AG08395 (cell line): ENCODE measurements at places on chromosomes 12 and 14.

DNA sequence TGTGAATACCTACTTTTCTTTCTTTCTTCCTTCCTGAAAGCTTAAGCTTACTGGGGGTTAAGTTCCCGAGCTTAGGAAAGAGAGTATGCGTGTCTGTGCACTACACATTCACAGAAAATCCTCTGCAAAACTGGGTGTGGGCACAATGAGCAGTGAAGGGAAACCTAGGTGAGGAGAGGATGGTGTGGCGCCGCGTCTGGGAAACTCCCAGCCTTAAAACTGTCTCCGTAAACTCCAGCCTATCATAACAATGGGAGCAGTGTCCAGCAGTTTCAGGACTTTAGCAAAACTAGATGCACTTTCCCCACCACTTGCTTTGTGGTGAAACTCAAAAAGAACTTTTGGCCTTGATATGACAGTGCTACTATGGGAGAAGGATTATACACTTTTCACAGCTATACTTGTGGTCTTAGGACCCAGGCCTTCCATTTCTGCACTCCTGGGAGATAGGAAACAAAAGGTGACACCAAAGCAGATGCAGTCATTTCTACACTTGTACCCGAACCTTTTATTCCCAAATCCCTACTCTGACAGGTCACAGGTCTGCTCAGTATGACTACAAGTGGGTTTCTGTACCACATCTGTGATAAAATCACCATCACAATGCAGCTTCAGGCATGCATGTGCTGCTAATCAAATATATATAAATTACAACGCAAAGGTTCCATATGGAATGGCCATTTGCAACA, 10.4 kb downstream of the AKAP5 start:
- DNase-seq: no peak

DNA sequence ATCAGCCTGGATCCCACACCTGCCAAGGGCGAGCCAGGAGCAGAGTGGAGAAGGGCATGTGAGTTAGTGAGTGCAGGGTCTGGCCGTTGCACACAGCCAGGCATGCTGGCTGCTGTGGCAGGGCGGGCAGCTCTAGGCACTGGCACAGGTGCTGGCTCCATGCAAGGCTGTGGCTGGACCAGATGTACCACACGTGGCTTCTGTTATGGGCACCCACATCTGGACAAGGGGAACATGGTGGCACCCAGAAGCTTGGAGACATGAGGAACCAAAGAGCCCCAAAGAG, 20.1 kb downstream of the SERPINA3 start:
- DNase-seq: no peak

DNA sequence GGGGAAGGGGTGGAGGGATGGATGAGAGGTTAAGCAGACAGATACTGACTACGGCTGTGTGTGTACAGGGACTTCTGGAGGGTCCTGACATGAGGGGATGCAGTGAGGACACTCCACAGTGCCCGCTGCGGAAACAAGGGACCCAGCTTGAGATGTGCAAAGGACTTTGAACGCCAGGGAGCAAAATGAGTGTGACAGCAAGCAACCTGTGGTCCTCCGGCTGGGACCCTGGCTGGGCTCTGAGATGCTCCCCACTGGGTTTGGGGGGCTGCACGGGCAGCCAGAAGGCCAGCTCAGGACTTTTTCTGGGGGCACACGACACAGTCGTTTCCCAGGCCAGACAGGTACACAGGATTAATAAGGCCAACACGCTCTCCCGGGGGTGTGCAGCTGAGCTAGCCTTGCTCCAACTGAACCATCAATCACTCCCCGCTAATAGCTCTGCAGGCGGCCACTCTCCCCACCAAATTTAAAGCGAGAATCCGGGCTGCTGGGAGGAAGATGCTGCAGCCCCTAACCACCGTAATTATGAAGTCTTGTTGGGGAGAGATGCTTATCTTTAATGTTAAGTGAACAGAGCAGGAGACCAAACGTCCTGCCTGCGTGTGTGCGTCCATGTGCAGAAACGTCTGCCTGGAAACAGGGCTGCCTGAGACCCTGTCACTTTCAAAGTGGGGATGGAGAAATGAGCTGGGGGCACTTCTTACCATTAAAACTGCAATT, 51.6 kb upstream of the DLK1 start:
- no peak for DNase-seq

GRCh38 chr12:122141911-122142725, 31.9 kb downstream of the IL31 start:
- no peak for DNase-seq

GRCh38 chr14:54471641-54472040, 17.1 kb downstream of the GMFB start:
- DNase-seq: no peak

- DNase-seq: peak; percentile 29
Measured at GRCh38 chr12:32586390-32586789, 92.7 kb upstream of the DNM1L start.

- DNase-seq: peak; percentile 51
Measured at GRCh38 chr14:57492859-57493258, 798 bp downstream of the CCDC198 start.

DNA sequence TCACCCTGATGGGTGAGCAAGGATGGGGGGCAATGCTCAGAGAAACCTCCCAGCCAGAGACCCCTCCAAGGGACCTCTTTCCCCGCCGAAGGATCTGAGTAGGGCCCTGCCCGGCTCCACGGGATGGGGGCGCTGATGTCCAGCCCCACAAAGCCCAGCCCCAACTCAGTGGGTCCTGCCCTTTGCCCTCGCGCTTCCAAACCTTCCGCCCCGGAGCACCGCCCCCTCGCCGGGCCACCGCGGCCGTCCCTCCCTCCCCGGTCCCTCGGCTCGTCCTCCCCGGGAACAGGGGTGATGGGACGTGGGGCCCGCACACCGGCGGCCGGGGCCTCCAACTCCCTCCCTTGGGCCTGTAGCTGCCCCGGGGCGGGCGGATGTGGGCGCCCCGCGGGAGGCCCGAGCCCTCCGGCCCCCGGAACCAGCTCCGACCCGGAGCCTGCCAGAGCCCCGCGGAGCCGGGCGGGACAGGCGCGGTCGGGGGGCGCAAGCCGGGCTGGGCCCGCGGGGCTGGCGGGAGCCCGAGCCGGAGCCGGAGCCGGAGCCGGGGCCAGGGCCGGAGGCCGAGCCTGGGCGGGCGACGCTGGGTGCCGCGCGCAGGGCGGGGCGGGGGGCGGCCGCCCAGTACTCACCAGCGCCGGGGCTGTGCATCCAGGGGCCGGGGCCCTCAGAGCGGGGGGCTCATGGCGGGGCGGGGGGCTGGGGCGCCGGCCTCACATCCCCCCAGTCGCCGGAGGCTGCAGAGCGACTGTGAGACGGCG, 386 bp downstream of the HDAC7 start:
- no peak for DNase-seq

DNA sequence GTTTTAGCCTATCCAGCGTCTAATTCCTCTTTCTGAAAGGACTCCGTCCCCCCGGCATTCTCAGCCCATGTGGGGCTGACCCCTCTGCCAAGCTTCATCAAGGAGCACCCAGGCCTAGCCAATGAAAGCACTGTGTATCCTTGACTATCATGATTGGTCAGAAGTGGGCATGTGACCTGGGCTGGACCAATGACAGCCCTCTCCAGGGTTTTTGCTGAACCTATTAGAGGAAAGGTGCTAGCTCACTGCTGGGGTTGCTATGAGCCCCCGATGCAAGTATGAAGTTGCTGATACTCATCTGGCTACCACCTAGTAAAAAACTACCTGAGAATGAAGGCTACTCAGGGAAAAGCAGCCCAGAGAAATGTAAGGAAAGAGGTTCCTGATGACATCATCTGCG, 68.1 kb downstream of the LRRC74A start:
- DNase-seq: no peak

DNA sequence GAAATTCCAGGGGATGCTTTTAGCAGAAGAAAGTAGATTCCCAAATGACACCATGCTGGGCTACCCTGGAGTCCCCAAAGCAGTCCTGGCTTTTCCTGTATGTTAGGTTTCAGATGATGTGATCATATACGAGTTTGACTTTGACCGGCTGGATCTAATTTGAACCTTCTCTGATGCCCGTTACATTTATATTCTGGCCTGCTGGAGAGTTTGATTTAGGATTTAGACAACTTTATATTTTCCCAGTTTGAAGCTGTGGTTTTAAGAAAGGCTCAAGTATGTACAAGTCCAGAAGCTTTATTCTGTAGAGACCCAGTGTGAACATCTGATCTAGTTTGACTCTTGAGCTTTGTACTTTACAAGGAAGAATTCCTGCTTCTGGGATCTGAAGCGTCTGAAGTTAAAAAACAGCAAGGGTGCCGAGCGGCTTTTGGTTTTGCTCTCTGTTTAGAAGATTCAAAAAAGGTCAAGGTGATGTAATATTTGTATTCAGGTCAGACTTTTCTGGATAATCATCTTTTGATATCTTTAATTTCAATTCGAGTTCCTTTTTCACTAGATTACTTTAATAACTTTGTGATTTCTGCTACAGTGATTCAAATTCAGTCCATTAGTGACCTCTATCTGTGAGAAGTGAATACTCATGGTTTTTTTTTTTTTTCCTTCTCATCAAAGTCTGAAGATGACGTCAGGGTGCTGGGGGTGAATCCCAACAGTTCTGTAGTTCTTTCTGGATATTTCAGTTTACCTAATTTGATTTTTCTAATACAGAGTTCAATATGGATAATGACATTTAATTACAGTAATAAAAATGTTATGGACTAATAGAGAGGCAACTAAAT, 6.3 kb downstream of the FLRT2 start:
- peak; percentile 60 for DNase-seq

GRCh38 chr12:116381744-116382685, 104.5 kb upstream of the MED13L start:
- DNase-seq: peak; percentile 94

DNA sequence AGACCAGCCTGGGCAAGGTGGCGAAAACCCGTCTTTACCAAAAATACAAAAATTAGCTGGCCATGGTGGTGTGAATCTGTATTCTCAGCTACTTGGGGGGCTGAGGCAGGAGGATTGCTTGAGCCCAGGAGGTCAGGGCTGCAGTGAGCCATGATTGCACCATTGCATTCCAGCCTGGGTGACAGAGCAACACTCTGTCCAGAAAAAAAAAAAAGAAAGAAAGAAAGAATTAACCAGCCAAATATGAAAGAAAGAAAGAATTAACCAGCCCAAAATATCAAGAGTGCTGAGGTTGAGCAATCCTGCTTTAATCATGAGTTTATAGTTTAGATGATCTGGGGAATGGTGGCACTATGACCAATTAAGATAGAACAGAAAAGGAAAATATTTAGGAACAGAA, 3.5 kb upstream of the ACTN1 start:
- no peak for DNase-seq

- DNase-seq: no peak
Measured at GRCh38 chr14:102945346-102946130, 23.1 kb downstream of the AMN start.

DNA sequence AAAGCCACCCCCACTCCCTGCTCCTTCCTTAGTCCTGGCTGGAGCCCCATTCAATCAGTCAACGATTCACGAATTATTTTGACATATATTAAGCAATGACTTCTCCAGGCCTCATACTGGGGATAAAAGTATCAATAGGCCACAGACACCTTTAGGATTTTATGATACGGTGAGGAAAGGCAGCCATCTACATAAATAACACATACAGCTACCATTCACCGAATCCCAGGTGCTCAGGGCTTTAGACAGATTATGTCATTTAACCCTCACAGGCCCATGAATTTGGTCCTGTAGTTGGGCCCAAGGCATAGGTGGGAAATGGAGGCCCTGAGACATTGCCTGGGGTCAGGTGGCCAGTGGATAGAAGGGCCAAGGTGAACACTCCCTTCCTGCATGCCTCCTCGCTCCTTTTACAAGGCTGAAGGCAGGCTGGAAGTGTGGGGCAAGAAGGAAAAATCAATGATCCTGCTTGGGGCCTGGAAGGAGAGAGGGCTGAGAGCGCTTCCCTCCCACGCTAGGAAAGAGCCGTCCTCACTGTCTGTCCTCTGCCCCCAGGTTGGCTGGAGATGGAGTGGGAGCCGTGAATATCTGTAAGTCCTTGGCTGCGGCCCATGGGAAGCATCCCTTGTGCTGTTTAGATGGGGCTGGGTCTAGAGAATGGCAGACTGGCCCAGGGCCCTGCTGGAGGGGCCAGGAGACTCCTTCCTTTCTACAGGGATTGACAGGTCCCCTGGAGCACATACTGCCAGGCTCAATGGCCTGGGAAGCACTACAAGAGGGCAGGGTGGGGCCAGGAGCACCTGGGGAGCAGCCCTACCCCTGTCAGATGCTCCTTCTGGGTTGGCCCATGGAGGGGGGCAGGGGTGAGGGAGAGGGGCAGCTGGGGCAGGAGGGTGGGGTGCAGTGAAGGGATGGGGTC, 14.8 kb downstream of the KRT7 start:
- no peak for DNase-seq

- DNase-seq: peak; percentile 10
Measured at GRCh38 chr12:806200-806791, 53.9 kb downstream of the WNK1 start.

DNA sequence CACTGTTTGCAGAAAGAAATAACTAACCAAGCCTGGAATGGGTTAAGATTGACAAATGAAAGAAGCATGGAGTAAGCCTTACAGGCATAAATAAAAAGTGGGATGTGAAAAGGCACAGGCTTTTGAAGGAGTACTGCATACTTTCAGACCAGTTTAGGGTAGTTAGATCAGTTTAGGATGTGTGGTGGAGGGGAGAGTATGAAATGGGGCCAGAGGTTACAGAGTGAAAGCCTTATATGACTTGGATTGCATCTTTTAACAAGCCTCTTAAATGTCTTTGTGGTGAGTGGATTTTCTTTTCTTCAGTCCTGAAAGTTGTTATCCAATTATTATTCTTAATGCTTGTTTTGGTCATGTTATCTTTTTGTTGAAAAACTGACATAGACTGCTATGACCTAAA, 52.2 kb upstream of the TRHDE start:
- DNase-seq: no peak

GRCh38 chr12:53223389-53224060, 8.5 kb downstream of the RARG start:
- peak; percentile 46 for DNase-seq

DNA sequence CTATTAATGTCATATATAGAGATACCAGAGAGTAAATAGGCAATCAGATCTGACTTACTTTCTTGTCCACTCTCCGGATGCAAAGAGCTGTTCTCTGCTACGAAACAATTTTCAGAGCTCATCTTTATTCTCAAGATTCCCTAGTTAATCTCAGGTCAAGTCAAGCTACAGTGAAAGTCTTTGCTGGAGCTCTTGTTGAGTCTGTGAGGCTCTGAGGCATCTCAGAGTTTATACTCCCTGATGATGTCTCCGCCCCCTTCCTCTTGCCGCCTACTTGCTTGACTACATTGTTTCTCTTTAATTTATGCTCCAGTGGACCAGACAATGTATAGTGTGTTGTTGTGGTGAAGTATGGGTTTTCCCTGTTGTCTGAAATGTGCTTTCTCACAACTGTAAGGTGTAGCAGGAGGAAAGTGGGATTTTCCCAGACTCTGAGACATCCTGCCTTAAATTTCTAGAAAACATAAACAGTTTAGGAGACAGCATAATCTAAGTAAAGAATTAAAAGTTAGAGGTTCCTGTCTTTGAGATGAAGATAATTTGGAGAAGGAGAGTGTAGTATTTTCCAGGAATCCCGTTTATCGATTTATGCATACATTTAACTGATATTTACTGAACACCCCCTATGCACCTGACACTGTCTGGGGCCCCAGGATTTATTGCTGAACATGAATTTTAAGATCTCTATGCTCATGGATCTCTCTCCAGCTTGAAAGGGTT, at the start of gene CD69:
TSS of gene CD69 (minus strand) at position 203 of the 720 bp plus-strand sequence. CDS start at position 122, 81 bp downstream.
- DNase-seq: no peak
